Suppressor macrophage (primary cell): ENCODE measurements at places on chromosomes 12 and 14.

DNA sequence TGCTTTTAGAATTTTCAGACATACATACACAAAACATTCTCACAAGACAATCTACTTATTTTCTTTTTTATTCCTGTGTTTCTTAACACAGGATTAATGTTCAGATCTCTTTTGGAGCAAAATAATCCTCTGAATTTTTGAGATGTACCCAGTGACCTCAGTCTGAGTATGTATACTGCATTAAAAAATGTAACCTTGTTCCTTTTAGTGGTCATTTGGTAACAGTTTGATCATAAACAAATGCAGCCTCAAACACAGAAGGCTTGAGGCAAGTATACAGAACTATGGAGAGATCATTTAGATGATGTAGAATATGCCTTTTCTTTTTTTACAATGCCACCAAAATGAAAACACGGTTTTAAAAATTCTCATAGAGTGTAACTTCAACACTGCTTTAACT, 9.7 kb downstream of the HIF1A start:
- DNase-seq, result no peak

DNA sequence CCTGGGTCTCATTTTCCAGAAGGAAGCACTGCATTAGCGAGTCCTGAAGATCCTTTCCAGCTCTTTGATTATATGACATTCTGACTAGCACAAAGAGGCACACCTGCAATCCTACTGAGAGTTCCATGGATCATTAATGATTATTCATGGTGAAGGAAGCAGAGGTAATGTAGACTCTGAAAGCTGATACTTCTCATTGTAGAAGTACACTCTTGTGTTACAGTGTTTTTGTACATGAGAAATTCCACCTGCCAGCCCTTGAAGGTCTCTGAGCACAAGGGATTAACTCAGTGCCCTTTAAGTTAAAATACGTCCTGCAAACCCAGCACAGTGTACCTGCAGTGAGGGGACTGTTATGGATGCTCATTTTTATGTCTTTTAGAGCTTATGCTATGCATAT, 558.8 kb upstream of the FBXO33 start:
- no peak for DNase-seq

DNA sequence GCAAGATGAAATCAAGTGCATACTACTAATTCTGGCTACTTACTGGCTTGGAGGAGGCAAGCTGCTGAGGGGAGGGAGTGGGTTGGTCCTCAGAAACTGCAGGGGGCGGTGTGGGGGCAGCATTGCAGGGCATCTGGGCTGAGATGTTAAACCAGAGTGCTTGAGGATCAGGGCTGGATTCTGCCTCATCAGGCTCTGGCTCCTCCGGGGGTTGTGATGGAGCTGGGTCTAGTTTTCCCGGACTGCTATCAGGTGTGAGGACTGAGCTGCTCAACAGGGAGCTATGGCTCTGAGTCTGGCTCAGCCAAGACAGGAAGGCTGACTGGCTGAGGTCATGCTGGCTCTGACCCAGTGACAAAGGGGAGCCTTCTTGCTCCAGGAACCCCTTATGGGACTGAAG, 28.6 kb downstream of the BAZ2A start:
- DNase-seq, result no peak

GRCh38 chr14:60722357-60723115, 1.6 kb downstream of the SIX4 start:
- peak; percentile 33 for DNase-seq

DNA sequence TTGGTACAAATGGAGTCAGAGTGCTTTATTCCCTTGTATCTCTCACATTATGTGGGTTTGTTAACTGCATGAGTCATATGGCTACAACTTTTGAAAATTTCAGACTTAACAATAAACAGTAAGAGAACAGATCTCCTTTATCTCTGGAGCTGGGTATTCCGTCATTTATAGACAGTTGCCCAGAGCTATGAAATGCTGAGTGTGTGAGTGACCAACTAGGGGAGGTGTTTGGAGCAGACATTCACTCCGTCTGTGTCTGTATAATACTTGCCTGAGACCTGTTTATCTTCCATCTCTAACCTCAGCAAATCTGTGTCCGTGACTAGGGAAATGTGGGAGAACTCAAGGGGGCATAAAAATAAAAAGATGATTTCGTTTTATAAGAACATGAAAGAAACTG, 279.9 kb upstream of the FAR2 start:
- DNase-seq, result no peak

DNA sequence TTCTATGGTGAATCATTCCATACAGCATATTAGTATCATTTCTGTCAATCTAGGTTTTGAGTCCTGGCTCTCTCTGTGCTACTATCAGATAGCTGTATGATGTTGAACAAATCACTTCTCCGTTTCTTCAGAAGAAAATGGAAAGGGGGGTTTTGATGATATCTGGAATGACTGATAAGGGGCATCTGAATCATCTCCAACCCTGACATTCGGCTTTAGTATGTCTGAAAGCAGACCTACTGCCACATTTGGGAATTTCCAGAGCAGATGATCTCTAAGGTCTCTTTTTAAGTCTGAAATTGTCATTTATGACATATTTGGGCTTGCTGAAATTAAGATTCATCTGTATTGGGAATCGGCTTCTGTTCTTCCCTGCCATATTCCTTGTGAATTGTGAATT, 10.1 kb downstream of the MLF2 start:
- DNase-seq, result no peak

DNA sequence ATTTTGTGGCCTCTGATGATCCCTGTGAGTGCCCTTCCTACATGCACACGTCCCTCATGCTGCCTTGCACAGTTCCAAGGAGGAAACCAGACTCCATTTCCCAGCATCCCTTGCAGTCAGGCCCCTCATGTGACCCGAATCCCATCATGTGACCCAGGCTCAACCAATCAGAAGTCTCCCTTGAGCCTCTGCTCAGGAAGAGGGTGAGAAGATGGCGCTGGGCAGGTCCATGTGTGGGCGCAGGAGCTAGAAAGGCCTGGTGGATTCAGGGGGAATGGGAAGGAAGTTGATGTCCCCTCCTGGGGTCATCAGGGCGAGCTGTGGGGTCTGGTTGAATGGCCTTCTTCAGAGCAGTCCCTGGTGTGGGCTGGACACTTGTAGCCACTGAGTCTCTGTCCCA, 240.5 kb downstream of the ADGRD1 start:
- no peak for DNase-seq
